ENCODE measurements at places on chromosomes 1 and 21.

DNA sequence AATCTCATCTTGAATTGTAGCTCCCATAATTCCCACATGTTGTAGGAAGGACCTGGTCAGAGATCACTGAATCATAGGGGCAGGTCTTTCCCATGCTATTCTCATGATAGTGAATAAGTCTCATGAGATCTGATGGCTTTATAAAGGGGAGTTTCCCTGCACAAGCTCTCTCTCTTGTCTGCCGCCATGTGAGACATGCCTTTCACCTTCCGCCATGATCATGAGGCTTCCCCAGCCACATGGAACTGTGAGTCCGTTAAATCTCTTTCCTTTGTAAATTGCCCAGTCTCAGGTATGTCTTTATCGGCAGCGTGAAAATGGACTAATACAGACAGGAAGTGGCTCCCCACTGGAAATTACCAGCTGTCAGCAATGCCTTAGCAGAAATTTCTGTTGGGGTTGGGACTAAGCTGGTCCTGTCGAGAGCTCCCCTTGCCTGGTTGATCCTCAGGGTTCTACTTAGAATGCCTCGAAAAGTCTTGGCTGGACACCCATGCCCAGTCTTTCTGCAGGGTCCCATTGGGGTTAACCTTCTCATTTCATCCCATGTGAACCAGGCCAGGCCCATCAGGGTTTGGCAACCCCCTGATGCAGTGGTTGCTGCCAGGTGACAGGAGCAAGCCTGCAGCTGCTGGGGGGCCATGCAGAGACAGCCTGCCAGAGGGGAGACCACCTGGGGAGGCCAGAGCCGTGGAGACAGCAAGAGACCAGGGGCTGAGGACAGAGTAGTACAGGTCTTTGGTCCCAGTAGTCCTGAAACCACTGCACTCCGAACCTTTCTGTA is 2.8 kb upstream of the ABCG1 start:
- DNase-seq: no peak

- DNase-seq: no peak
Observed at GRCh38 chr21:31132574-31133242, 94.4 kb upstream of the KRTAP19-8 start.

DNA sequence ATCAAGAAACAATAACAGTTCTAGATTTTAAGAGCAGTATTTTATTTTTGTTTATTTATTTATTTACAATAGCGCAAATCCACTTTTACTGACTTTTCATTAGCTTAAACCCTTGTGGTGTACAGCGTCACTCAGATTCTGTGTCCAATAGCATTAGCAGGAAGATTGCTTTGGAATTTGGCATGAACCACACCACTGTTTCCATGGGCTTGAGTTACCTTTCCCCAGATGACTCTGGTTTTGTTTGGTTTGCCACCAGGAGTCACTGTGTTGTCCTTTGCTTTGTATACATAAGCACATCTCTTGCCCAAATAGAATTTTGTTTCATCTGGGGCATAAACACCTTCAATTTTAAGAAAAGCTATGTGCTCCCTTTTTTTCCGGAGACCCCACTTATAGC is 25.9 kb upstream of the SNRPE start:
- no peak for DNase-seq

DNA sequence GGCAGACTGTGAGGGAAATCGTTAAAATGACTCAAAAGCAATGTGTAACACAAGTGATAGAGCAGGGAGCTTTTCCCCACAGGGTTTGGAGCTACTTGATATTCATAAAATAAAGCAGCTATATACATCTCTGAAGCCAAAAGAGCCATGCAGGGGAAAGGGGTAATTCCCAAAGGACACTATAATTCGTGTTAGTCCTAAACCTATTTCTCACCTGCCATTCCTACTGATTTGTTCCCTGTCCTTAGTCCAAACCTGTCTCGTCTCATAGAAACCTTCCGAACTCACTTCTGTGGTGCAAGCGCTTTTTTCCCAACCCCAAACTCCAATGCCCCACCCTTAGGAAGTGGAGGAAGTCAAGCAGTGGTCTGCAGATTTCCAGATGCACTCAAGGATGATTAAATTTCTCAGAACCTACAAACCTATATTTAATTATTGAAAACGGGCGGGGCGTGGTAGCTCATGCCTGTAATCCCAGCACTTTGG is 946 bp upstream of the HNRNPR start:
- no peak for DNase-seq

DNA sequence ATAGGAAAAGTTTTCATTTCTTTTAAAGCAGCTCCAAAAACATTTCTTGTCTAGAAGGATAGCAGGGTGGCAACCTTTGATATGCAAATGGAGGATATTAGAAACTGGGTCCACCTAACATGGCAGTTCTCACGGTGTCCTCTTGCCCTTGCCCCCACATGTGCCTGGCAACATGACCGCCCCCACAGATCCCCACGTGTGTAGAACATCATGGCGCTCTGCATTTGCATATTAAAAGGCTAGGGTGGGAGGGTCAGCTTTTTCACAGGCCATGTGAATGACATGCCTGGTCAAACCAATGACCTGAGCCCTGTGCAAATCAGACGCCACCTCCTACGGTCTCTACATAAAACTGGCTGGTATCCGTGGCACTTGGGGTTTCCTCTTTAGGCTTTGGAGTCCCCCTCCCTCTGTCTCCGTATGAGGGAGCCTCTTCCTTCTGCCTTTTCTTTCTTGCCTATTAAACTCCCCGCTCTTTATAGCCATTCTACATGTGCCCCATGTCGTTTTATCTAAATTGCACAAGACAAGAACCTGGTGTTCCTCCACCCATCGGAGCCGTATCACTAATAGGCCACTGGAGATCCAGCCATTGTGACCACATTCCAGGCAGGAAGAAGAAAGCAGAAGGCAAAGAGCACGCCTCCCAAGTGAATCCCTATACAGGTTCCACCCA is 71.3 kb downstream of the WDR4 start:
- no peak for DNase-seq

GRCh38 chr1:62688687-62689085 is 500 bp upstream of the DOCK7 start:
- DNase-seq: no peak

- no peak for DNase-seq
Observed at GRCh38 chr21:34992180-34992579, 56.9 kb downstream of the RUNX1 start.

DNA sequence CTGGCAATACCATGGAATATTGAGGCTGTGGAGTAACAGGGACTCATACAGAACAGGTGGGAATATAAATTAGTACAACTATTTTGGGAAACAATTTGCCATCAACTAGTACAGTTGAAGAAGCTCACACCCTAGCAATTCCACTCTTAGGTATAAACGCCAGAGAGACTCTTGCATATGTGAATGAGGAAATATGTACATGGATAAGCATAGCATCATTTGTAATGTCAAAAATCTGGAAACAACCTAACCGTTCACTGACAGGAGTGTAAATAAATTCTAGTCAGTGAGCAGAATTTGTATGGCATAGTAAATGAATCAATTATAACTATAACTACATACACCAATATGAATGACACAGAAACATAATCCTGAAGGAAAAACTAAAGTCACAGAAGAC is 83.7 kb downstream of the RAB3GAP2 start:
- DNase-seq: no peak

DNA sequence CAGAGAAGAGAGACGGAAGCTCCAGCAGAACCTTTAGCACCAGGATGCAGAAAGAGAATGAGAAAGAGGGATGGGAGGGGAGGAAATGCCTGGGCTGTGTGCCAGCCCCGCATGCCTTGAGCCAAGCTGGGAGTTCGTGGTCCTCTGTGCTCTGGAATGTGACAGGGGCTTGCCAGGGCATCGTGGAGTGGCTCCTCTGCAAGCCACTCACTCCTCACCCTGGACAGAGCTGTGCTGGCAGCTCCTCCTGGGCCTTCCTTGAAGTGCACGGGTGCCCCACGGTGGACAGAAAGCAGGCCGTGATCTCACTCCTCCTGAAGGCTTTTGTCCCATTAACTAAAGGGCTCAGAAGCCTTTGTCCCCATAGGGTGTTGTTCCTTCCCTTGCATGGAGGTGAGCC is 34.8 kb upstream of the PRELP start:
- no peak for DNase-seq

DNA sequence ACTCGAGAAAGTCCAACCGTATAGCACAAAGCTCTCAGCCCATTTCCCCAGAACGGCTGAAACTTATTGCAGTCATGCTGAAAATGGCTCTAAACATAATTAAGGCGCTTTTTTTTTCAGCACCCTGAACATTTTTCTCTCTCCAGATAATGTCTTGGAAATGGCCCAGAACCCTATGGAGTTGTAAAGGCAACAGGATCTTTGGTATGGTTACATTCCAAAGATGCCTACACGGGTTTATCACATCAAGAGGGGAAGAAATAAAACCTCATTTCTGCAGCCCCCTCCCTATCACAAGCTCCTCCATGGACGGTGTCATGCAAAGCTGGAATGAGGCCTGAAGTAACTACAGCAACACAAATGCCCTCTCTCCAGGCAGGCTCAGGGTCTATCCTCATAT is 126.4 kb upstream of the GALNT2 start:
- no peak for DNase-seq

DNA sequence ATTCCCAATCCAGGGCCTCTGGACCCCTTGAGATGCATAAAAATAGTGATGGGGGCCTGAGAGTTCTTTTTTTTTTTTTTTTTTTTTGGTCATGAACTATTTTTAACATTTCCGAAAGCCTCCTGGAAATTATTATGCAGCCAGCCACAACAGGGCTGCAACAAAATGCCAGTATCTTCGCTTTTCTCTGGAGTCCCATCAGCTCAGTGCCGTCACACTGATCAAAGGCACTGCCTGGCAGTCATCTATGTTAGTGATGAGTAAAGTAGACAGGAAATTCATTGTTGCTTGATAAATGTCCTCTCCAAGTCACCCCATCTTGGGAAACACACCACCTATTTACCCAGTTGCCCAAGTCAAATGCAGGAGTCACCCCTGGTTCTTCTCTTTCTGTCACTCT is 15.2 kb upstream of the PEF1 start:
- DNase-seq: no peak

DNA sequence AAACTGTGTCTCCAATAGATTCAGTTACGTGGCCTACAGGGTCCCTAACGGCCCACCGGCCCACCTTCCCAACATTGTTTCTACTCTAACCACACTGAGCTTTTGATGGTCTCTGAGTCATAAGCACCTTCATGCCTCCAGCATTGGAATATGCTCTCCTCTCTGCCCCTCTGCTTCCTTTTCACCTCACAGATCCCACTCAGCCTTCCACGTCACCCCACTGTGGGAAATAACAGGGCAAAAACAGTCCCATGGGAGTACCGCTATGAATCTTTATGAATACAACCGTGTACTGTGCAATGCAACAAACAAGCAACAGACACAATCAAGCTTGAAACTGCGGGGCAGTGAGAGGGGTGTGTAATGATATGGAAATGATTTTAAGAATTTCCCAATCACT is 5.3 kb upstream of the SARS1 start:
- DNase-seq: no peak

DNA sequence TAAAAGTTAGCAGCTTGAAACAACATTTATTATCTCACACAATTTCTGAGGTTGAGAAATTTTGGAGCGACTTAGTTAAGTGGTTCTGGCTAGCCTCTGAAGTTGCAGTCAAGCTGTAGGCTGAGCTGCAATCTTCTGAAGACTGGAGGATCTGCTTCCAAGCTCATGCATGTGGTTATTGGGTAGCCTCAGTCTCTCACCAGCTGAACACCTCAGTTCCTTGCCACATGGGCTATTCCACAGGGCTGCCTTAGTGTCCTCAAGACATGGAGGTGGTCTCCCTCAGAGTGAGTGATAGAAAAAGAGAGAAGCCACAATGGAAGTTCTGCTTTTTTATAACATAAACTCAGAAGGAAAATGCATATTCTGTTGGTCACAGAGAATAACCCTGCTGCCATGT is 92.0 kb upstream of the CAMK1G start:
- DNase-seq: no peak

DNA sequence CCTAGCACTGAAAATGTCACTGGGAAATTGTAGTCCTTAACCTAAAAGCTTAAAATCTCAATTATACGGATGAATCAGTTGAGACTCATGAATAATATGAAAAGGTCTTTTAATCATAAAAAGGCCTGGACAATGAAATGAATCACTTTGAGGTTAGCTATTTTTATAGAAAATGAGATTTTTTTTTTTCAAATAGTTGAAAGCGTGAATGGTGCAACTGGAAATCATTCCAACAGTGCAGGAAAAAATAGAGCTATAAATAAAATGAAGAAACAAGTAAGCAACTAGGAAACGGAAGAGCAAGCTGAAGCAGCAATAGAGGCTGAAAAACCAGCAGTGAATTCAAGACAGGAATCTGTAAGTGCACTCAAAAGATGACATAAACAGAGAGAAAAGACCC is 142.9 kb downstream of the BACH1 start:
- no peak for DNase-seq

DNA sequence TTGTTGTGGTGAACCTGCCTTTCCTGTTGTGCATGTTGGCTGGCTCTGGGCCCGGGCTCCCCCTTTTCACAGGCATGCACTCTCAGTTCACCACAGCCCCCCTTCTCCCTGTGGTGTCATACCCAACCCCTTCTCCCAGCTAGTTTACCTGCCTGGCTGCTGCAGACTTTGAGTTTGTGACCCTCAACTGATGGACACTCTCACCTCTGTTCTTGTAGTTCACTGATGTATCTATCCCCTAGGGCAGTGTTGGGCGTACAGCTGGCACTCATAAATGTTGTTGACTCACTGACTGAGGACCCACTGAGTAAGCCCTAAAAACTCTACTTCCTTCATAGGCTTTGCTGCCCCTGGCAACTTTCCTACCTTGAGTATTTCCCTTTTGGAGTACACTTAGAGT is 54.9 kb downstream of the WDR64 start:
- DNase-seq: no peak

DNA sequence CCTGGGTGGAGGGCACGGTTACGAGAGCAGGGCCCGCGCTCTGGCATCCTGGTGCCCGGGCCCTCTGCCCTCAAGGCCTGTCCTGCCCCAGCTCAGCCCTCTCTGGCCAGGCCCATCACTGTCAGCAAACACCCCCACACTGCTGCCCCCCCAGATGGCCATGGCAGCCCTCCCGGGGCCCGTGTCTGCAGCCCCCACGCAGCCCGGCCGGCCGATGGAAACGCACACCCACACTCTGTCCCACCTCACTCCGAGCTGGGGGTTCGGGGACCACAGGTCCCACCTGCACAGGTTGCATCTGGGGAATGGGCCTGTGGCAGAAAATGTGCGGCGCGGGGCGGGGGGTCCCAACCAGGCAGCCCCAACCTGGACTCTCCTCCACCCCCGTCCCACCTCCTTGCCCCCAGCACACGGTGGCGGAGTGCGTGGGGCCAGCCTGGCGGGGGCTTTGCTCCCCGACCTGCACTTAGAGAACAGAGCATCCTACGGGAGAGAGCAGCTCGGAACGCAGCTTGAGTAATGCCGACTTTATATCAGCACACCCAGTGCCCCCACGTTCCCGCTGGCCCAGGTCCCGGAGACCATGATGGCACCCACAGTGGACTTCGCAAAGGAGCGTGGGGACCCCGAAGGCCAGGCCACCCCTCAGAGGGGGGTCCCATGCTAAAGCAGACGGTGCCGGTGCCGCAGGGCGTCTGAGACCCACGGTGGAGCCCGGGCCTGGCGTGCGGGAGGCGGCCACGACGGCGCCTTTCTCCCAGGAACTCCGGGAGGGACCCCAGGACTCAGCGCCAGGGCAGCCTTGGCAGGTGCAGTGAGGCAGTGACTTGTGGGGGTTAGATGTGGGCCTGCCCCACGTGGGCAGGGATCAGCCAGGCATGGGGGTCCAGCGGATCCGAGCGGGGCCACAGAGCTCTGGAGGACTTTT is 7.5 kb upstream of the RNF223 start:
- DNase-seq: no peak

GRCh38 chr1:41380195-41380594 is 19.0 kb downstream of the FOXO6 start:
- DNase-seq: no peak

Measured in activated CD4-positive, CD25-positive, alpha-beta regulatory T cell (primary cell).